ENCODE measurements at places on chromosomes 16 and 17.

- ATAC-seq = no peak
Measured at GRCh38 chr17:20262226-20263114, 204.9 kb downstream of the LGALS9B start.

DNA sequence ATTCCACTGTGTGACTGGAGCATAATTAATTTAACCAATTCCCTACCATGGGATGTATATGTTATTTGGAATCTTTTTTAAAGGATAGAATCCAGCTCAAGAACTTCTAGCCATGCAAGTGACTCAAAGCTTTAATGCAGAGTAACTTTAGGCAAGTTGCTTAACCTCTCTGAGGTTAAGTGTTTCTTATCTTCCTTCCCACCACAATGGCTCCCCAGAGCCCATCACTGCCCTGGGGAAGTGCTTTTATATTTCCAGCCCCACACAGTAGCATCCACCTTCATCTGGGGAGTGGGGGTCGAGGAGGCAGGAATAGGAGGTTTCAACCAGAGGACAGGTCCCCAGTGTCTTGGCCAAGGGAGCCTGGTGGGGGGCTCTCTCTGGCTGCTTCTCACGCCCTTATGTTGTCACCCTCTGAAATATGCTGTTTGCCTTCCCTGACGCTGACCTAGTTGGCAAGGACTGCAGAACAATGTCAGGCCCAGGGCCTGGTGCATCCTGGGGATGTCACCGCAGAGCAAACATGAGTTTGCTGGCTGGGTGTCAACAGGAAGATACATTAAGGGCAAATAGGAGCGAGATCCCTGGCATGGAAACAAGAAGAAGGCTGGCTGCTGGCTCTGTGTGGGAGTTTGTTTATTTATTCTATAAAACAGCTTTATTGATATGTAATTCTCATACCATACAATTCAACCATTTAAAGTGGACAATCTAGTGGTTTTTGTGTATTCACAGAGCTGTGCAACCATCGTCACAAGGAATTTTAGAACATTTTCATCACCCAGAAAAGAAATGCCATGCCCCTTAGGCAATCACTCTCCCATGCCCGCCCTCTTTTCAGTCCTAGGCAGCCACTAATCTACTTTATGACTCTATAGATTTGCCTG lies 46.6 kb upstream of the WSB1 start:
- ATAC-seq = no peak

DNA sequence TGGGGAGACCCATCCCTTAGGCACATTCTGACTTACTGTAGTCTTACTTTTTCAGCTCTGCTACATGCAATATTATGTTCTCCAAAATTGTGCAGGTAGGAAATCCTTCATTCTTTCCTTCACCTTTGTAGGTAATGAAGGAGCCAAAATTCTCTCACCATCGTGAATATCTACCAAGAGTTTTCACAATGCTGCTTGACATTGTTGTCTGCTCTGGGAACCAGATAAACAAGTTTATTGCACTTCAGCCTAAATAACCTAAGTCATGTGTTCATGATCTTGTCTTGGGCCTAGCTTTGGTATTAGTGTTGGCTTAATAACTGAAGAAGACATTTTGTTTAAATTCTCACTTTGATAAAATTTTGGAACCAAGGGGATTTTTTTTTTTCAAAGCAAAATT lies 110.8 kb upstream of the ELAC2 start:
- ATAC-seq = no peak

DNA sequence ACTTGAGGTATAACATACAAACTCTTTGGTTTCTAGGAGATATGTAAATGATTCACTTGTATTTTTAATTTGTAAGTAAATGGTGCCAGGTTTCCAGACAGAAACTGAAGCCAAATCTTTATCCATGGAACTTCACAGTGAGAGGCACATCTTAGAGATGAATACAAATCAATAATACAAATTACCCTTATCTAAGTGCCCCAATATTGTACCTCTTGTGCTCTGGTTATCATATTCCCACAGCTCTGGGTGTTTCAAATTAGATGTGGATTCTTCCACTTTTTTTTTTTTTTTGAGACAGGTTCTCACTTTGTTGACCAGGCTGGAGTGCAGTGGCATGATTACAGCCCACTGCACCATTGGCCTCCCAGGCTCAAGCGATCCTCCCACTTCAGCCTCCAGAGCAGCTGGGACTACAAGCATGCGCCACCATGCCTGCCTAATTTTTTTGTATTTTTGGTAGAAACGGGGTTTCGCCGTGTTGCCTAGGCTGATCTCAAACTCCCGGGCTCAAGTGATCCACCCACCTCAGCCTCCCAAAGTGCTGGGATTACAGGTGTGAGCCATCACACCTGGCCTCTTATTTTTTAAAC lies 38.0 kb upstream of the DHX40 start:
- no peak for ATAC-seq

GRCh38 chr17:80785477-80786178 lies 206.0 kb upstream of the CHMP6 start:
- ATAC-seq = no peak

- ATAC-seq = no peak
Measured at GRCh38 chr17:83203472-83204221, 124.2 kb downstream of the METRNL start.

GRCh38 chr16:15820837-15821236 lies 36.0 kb downstream of the MYH11 start:
- ATAC-seq = no peak

- ATAC-seq = peak; percentile 28
Measured at GRCh38 chr17:19771971-19772630, 24.0 kb upstream of the ALDH3A1 start.

- peak; percentile 77 for ATAC-seq
Measured at GRCh38 chr16:17305694-17306093, 165.1 kb downstream of the XYLT1 start.

- ATAC-seq = no peak
Measured at GRCh38 chr17:50210240-50211225, 9.1 kb upstream of the COL1A1 start.

- ATAC-seq = no peak
Measured at GRCh38 chr17:15271741-15272140, 6.6 kb upstream of the PMP22 start.

- no peak for ATAC-seq
Measured at GRCh38 chr16:53626811-53627210, 76.8 kb downstream of the RPGRIP1L start.

Data from activated CD4-positive, CD25-positive, alpha-beta regulatory T cell treated with anti-CD3 and anti-CD28 coated beads, Interleukin-2, amount 50 U/mL, for 24 hours (primary cell).